DMS 273 treated with DMSO at 0.1 percent for 48 hours (cell line): ENCODE measurements at places on chromosomes 12 and 14.

- no peak for DNase-seq
Measured at GRCh38 chr12:8784290-8784888, 38.0 kb upstream of the A2ML1 start.

DNA sequence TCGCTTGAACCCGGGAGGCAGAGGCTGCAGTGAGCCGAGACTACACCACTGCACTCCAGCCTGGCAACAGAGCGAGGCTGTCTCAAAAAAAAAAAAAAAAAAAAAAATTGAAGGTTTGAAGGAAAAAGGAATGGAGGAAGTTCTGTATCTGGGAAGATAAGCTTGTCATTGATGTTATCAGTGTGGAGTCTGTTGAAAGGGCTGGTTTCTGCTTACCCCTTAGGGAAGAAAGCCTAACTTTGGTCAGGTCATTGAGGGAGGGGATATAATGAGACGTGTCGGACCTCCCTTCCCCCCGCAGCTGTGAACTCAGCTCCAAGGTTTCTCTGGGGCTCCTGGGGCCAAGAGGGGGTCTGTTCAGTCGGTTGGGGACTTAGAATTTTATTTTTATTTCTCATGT, 16.4 kb downstream of the DAO start:
- no peak for DNase-seq

GRCh38 chr14:58298477-58299400, at the start of gene ARID4A:
TSS of gene ARID4A (plus strand) at chr14:58298555. CDS start at chr14:58299855, 1,300 bp downstream.
- DNase-seq = no peak

- no peak for DNase-seq
Measured at GRCh38 chr12:62730649-62731048, 204.3 kb downstream of the PPM1H start.

DNA sequence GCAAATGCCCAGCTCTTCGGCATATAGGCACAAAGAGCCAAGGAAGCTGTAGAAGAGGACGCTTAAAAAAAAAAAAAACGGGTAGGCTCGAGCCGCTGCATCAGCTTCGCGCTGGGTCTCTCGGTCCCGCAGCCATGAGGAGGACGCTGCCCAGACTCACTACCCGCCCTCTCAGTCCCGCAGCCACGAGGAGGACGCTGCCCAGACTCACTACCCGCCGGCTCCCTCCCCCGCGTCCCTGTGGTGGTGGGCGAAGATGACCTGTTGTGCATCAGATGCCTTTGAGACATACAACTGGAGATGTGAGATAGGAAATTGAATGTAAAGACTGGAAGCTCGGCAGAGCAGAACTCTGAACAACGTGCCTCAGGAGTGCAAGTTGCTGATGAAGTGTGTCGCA, 11.4 kb upstream of the SPSB2 start:
- DNase-seq = no peak

- no peak for DNase-seq
Measured at GRCh38 chr12:77064896-77065360, 441 bp downstream of the E2F7 start.

- DNase-seq = peak; percentile 7
Measured at GRCh38 chr14:61025251-61026223, 44.5 kb downstream of the SLC38A6 start.

- DNase-seq = no peak
Measured at GRCh38 chr14:83425706-83426105, 1892.1 kb upstream of the SEL1L start.

DNA sequence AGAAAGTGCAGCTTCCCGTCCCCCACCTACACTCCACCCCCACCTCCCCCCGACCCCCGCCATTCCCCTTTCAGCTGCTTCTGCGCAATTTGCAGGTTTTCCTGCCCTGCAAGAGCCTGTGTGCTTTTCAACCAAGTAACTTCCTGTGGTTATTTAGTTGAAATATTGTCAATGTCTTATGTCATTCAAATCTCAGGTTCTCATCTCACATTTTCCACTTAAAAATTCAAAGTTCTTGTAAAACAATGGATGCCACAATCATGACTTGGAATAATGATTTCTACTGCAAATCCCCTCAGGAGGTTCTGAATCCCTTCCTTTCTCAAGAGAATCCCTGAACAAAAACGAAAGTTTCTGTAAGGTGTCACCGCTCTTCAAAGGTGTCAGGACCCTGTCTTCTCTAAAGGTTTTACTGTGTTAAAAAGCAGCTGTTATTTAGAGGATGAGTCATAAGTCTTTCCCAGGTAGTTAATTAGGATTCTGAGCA, 31.6 kb downstream of the WBP11 start:
- no peak for DNase-seq
